ENCODE measurements at places on chromosomes 12 and 14.

- no peak for DNase-seq
Measured at GRCh38 chr12:90959538-90960139, 4.7 kb upstream of the CCER1 start.

DNA sequence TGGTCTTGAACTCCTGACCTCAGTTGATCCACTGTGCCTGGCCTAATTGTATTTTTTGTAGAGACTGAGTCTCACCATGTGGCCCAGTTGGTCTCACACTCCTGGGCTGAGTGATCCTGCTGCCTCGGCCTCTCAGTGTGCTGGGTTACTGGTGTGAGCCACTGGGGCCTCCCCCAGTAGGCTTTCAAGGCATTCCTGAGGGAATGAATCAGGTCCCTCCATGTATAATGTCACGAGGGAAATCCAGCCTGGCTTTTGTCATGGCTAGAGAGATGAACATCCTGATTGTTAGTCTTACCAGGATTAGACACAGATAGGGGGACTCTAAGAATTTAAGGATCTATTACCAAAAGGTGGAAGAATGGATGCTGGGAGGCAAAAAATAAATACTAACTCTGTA lies 51.9 kb downstream of the CPSF2 start:
- no peak for DNase-seq

DNA sequence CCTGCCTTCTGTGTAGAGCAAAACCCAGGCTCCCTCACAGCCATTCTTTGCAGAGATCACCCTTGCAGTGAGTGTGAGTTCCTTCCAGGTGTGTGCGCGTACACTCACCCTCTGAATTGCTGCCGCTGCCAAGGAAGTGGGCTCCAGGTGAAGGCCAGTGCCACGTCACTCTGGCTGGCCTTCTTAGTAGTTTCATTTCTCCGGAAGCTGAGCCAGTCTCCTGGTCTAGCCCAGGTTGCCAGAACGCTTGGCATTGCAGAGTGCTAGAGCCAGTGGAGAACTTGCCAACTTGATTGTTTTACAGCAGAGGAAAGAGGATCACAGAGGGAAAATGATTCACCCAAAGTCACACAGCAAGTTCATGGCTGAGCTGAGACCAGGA lies 11.0 kb downstream of the CBLN3 start:
- DNase-seq: no peak

DNA sequence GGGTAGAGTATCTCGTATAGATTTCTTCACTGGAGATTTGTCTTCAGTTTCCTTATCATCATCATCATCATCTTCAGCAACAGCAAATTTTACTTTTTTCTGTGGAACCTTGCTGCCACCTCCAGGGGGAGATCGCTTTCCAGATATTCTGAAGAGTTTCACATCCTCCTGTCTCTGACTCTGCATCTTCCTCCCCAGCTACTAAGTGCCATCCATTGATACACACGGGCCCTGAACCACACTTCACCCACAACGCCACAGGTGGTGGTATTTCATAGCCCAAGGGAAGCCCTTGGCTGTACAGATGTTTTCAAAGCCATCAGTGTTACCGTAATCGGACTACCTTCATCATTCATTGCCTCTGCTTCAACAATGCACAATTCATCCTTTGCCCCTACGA lies 82.2 kb downstream of the PPP2R5C start:
- DNase-seq: peak; percentile 38

DNA sequence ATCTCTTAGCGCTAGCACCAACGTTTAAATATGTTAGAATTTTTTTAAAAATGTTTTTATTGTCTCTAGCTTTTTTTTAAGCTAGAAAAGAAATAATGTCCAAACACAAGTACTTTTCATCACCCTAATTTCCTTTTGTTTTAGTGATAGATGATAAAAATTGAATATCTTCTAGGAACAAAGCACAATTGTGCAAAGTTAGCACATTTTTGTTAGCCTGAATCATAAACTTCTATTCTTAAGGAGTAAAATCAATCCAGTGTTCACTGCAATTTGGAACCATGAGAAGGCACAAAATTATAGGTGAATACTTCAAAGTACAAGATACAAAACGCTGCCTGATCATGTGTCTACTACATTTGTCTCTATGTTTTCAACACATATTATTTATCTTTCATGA lies 408.5 kb upstream of the RPL10L start:
- DNase-seq: no peak

- DNase-seq: no peak
Measured at GRCh38 chr12:50928392-50928791, 24.0 kb upstream of the HIGD1C start.

GRCh38 chr14:36626151-36626550 lies 35.5 kb upstream of the PAX9 start:
- no peak for DNase-seq

GRCh38 chr12:96770219-96771102 lies 136.6 kb upstream of the NEDD1 start:
- no peak for DNase-seq

GRCh38 chr12:70415987-70416386 lies 49.9 kb downstream of the KCNMB4 start:
- no peak for DNase-seq

DNA sequence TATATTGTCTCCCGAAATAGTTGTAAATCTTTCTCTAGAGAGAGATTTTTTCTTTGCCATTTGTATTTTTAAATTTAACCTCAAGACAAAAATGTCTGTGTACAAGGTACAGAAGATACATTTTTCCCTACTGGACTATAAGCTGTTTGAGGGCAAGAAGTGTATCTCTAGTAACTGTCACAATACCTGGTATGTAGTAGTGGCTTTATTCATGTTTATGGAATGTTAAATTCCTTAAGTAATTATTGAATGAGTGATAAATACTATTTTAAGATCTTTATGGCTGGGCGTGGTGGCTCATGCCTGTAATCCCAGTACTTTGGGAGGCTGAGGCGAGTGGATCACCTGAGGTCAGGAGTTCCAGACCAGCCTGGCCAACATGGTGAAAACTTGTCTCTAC lies 24.4 kb upstream of the CDK17 start:
- DNase-seq: no peak

DNA sequence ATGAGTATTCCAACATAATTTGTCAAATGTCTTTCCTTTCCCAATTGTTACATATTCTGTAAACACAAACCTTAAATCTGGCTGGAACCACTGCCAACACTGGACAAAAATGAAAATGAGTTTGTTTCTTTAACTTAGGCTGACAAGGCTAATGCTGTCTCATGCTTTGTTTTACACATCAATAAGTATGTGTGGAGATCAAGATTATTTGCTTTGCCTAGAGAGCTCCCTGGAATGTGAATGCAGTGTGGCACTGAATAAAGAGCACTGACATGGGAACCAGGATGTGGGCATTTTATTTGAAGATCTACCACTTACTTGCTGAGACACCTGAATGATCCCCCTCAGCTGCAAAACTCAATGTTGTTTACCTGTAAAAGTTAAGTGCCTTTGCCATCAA lies 61.7 kb downstream of the RALGAPA1 start:
- no peak for DNase-seq

DNA sequence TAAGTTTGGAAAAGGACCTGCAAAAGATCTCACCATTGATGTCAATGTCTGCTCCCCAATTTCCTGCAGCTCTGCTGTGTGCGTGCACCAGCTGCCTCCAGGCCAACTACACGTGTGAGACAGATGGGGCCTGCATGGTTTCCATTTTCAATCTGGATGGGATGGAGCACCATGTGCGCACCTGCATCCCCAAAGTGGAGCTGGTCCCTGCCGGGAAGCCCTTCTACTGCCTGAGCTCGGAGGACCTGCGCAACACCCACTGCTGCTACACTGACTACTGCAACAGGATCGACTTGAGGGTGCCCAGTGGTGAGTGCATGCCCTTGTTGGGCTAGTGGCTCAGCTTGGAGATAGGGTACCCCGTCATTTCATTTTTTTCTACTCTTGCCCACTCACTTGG lies 23.7 kb downstream of the ACVR1B start:
- DNase-seq: no peak

DNA sequence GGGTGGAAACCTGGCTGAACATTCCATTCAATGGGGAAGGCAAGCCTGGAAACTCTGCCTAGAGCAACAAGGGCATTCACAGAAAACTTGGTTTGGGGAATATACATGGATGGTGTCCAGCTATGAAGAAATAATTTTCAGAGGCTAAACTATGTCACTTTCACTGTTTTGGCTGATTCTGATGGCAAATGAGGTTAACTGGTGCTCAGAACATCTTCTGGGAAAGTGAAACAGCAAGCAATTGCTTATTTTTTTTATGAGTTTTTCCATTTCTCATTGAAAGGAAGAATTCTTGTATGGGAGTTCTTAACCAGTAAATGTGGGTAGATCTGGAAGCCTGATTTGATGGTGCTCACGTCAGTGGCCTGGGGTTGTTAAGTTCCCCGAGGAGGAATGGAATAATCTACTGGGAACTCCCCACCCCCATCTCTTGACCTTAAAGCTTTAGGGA lies 132.8 kb upstream of the BTG1 start:
- DNase-seq: no peak

GRCh38 chr12:55470088-55470829 lies at the start of gene OR6C70:
Gene OR6C70 (minus strand): TSS chr12:55470138. CDS start chr12:55470138, 0 bp downstream.
- DNase-seq: no peak

GRCh38 chr12:32532951-32533350 lies 133.6 kb downstream of the FGD4 start:
- DNase-seq: no peak

GRCh38 chr14:103070263-103070885 lies 13.0 kb upstream of the CDC42BPB start:
- no peak for DNase-seq

DNA sequence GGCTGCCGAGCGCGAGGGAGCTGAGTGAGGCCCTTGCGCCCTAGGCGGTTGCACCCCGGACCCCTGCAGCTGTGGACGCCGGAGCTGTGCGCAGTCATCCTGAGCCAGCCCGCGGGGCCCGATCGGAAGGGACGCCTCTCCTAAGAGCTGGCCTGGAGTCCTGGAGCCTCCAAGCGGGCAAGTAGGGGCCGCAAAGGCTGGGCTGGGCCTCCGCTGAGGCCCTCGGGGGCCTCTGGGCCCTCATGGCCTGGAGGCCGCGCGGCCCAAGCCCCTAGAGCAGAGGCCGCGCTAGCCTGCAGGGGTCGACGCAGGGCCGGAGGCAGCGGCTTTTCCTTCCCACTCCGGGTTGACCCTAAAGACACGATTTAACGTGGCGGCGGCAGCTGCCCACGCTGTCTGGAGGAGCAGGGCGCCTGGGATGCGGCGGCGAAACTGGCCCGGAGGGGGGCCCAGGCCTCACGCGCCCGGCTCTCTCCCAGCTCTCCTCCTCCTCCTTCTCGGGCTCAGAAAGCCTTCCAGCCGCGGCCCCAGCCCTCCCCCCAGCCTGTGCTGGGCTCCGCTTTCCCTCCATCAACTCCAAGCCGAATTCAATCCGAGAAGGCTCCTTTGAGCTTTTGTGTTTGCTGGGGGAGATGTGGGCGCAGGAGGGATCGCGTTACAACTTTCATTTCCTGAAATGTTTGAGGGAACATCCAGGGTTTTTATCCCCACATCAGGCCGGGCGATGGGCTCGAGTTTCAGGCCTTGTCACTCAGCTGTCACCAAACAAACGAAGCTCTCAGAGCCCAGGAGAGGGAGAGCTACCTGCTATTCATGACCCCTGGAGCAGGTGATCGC lies 11.6 kb downstream of the SIX1 start:
- DNase-seq: no peak

GRCh38 chr14:20970647-20970982 lies 15.3 kb downstream of the RNASE2 start:
- DNase-seq: no peak

GRCh38 chr12:124481257-124481750 lies 86.1 kb downstream of the NCOR2 start:
- no peak for DNase-seq

DNA sequence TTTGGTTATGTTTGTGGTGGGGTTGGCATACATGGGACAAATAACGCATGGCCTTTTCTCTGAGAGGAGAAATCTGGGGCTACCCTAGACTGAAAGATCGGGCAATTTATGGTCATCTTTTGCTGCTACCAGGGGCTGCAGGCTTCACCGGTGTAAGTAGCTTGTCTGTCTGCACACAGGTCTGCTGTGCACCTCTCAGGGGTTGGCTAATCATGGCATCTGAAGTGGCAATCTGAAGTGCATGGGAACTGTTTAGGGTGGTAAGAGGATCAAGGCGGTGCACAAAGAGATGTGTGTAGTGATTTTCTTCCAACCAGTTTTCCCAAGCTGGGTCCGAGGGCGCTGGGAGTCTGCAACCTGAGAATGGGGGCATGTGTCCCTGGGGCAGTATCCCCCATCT lies 141.3 kb downstream of the EMP1 start:
- no peak for DNase-seq

DNA sequence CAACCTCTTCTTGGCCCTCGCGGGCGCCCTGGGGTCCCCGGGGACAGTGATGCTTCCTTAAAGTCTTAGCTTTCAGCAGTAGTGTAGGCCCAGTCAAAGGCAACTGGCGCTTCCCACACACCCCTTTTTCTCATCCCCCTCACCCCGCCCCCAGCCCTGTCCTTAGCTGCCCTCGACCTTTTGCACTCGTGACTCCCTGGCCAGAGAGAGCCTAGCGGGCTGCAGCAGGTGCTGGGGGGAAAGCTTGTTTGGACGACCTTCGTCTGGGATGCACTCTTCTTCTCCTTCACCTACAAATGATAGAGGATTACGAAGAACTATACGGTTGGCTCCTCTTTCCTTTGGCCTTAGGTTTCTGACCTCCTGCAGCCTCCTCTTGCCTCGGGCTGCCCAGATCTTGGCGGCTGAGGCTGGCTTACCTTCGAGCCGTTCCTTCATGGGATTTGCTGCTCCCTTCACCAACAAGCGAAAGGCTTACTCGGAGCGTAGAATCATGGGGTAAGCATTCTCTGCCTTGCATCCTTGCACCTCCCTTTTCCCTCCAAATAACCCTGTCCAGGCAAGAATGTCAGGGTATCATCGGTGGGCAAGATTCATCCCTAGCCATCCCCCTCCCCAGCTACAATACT lies 815 bp downstream of the COQ10A start:
- DNase-seq: no peak

- DNase-seq: no peak
Measured at GRCh38 chr12:117010693-117011451, 88.3 kb downstream of the TESC start.

- no peak for DNase-seq
Measured at GRCh38 chr12:122523280-122523679, 3.5 kb downstream of the RSRC2 start.

DNA sequence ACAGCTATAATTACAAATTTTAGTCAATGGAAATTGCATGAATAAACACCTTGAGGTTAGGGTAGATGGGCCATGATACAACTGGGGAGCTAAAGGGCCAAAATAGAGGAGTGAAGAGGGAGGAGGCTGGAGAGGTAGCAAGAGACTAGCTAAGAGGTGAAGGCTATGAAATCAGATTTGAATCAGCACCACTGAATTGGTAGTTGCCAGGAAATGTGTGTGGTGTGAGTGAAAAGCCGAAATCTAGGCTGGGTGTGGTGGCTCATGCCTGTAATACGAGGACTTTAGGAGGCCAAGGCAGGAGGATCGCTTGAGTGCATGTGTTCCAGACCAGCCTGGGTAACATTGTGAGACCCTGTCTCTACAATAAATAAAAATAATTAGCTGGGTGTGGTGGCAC lies 22.7 kb downstream of the YY1 start:
- DNase-seq: no peak

- DNase-seq: no peak
Measured at GRCh38 chr12:51635346-51635745, 44.3 kb downstream of the SCN8A start.
